ENCODE measurements at places on chromosomes 16 and 17.
A peak's percentile ranks its signal among the peaks of the same experiment; 100 is the strongest.

- DNase-seq: no peak
These were observed 87.9 kb downstream of the ABR start for GRCh38 chr17:1091900-1092299.

- DNase-seq: peak; percentile 94
These were observed 9.7 kb downstream of the KDM6B start for GRCh38 chr17:7843536-7844291.

GRCh38 chr16:85898521-85899442 is at the start of gene IRF8:
IRF8 (plus strand) TSS chr16:85899162; CDS start chr16:85903016, 3,854 bp downstream.
- peak; percentile 17 for DNase-seq

GRCh38 chr17:58382872-58383242 is 30.9 kb upstream of the SUPT4H1 start:
- DNase-seq: no peak

- DNase-seq: no peak
These were observed 50.3 kb downstream of the GINS3 start for GRCh38 chr16:58442547-58442946.

- no peak for DNase-seq
These were observed 111.7 kb downstream of the TANGO6 start for GRCh38 chr16:68954911-68955635.

- no peak for DNase-seq
These were observed 62.4 kb downstream of the STX8 start for GRCh38 chr17:9513266-9513665.

GRCh38 chr17:82323514-82324234 is 6.3 kb upstream of the CD7 start:
- no peak for DNase-seq

GRCh38 chr17:15516150-15516549 is 47.1 kb downstream of the TVP23C start:
- DNase-seq: no peak

DNA sequence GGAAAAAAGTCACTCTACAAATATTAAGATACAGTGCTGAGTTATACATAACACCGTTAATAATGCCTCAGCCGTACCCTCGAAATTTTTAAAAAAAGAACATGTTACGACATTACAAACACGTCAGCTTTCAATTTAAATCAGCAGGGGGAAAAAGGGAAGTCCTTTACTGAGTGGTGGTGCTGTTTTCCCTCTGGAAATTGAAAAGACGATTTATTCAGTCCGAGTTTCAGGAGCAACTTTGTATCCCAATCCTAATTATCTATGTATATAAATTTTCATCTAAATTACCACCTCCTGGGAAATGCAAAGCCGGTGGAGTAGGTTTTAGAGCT is 1.3 kb downstream of the NETO2 start:
- no peak for DNase-seq

GRCh38 chr17:50347117-50347893 is 1.4 kb downstream of the XYLT2 start:
- no peak for DNase-seq

DNA sequence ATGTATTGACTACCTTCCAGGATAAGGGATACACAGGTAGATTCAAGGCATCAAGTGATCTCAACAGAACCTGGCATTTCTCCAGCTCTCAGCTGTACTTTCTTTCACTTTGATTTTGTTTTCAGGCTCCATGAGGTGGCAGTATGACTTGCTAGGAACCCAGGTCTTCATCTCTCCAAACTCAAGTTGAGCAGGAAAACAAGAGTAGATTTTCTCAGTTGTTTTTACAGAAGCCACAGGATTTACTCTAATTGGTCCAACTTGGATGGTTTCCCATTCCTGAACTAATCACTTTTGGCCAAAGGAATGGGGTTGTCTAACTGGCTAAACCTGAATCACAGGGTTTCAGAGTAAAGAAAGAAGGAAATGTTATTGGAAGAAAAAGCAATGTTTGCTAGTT is 146.6 kb downstream of the TRIM37 start:
- peak; percentile 27 for DNase-seq

DNA sequence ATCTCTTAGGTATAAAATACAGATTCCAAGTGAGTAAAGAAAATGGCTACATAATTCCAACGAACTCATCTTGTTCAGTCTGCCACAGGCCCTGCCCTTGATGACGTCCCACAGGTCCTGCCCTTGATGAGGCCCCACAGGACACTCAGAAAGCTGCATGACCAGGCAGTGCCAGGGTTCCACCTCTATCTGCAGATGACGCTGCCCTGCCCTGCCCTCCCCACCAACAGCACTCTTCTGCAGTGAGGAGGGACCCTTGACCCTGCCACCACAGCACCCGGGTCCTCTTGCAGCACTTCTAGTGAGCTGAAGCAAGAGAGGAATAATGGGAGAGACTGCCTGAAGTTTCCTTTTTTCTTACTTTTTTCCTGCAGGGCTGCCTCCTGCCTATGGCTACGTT is 118.4 kb downstream of the VPS53 start:
- no peak for DNase-seq

- no peak for DNase-seq
These were observed 35.7 kb downstream of the CYTH1 start for GRCh38 chr17:78746263-78746948.

- DNase-seq: peak; percentile 6
These were observed 1.5 kb upstream of the TBCD start for GRCh38 chr17:82750241-82750908.

GRCh38 chr17:44759086-44759915 is 513 bp downstream of the ADAM11 start:
- no peak for DNase-seq

GRCh38 chr17:50199803-50200456 is 1.5 kb downstream of the COL1A1 start:
- DNase-seq: peak; percentile 60

GRCh38 chr16:29809850-29810698 is 1.9 kb upstream of the PRRT2 start:
- DNase-seq: no peak

- DNase-seq: no peak
These were observed 337.9 kb downstream of the GRIN2A start for GRCh38 chr16:9844361-9844760.

DNA sequence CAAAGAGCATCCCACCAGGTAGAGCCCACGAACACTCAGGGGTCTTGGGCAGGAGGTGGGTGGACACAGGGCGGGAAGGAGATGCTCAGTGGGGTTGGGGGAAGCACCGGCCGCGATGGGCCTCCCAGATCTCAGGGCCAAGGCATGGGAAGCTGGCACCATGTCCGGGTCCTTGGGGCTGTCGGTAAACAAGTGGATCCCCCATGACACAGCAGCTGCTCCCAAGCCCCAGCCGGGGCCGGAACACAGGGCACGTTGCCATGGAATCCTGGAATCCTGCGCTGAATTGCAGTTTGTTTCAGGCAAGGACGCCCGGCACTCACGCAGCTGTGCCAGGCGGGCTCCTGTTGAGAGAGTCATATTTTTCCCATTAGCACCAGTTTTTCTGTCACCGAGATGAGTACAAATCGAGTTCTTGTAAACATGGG is 23.0 kb upstream of the CHMP6 start:
- DNase-seq: no peak

DNA sequence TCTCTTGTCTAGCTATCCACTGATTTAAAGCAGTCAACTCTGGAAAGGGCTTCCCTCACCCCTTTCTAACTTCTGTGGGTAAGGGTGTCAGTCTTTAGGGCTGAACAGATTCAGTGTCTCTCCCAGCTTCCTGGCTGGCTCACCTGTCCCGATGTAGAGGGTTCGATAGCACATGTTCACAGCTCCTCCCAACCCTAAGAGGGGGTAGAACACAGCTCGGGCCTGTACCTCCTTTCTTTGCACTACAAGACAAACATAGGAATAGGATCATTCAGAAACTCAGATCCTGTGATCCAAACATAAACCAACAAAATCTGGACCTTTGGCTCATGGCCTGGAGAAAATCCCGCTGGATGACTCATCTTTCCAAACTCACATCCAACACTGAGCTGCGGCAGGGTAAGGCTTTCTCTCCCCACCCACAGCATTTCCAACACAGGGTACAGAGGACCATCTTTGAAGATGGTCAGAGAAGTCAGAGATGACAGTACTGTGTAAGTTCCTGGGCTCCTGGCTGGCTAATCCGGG is 5.8 kb upstream of the DHRS13 start:
- DNase-seq: no peak

GRCh38 chr17:68322630-68323029 is 31.3 kb downstream of the ARSG start:
- no peak for DNase-seq

DNA sequence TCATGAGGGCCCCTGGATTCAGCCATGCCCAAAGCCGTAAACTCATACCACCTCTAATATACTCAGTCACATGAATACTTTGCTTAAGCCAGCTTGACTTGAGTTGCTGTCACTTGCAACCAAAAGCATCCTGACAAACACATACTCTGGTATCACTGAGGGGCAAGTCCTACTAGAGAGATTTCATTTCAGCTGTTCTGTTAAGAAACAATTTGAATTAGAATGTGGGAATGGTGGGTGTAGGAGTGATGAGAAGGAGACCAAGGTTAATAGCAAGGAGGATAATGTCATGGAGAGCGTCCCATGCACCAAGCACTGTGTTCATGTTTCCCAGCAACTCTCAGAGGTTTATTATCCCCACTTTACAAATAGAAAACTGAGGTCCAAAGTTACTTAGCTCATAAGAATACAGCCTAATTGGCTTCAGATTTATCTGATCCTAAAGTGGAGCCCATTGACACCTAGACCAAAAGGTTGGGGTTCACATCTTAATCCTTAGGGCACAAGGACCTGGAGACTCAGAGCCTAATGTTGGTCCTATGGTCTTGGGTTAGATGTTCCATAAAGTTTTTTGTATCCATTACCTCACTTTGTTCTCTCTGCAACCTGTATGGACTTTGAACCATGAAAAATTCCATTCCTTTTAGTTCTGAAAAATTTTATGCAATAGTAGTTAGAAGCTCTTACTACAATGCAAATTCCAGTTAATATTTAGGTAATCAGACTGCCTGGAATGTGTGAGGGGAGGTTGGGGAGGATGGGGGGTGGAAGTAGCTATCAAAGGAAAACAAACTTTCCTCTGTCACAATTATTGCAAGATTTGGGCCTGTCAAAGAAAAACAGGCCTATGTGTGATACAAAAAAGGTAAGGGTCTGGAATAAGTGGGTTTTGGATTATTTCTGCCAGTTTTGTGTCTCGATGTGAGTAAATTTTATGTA is 105.9 kb downstream of the IRX3 start:
- no peak for DNase-seq

DNA sequence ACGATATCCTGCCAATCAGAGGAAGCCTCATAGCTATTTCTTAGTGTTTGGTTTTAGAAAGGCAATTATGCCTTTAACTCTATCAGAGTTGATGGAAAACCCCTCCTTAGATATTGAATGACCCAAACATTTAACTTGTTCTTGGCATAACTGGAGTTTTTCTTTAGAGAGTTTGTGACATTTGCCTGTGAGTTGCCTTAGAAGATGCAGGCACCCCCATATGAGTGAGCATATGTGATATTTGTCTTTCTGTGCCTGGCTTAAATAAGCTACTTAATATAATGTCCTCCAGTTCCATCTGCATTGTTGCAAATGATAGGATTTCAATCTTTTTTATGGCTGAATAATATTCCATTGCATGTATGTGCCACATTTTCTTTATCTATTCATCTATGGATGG is 19.6 kb upstream of the B4GALNT2 start:
- DNase-seq: no peak

- DNase-seq: no peak
These were observed 78.4 kb upstream of the CDC42EP4 start for GRCh38 chr17:73390221-73390620.

DNA sequence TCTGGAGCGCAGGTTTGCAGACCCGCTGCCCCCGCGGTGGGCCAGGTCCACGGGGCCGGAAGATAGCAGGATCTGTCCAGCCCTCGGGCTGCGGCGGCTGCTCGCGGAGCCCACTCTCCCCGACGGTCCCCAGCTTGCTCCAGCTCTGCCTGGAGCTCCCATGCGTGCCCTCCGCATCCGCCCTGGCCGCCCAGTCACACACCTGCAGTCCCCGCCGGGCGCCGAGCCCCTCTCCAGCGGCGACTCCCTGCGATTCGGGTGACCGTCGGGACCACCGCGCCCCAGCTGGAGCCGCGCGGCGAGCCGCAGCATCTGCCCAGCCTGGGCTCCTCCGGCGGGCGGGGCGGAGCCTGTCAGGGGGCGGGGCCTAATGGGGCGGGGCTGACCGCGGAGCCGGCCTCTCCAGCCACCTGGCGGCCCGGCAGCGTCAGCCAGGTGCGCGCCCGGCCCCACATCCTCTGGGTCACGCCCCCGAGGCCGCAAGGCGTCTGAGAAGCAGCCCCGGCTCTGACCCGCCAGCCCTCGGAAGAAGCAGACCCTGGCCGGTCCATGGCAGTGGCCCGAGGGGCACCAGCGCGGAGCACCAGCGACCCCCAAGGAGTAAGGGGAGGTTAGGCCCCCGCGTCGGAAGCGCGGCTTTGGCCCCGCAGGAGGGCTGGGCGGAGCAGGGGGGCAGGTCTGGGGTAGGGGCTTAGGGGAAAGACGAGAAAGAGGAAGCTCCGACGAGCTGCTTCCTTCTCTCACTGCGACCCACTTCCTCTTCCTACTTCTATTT is at the start of gene PIK3R5:
TSS of gene PIK3R5 (minus strand) at position 314 of the 775 bp plus-strand sequence. CDS start 54,213 bp downstream, outside the sequence.
- DNase-seq: peak; percentile 79

- DNase-seq: no peak
These were observed 101.0 kb upstream of the DNAH17 start for GRCh38 chr17:78678222-78678557.

GRCh38 chr16:17571499-17572093 is 100.8 kb upstream of the XYLT1 start:
- DNase-seq: no peak

DNA sequence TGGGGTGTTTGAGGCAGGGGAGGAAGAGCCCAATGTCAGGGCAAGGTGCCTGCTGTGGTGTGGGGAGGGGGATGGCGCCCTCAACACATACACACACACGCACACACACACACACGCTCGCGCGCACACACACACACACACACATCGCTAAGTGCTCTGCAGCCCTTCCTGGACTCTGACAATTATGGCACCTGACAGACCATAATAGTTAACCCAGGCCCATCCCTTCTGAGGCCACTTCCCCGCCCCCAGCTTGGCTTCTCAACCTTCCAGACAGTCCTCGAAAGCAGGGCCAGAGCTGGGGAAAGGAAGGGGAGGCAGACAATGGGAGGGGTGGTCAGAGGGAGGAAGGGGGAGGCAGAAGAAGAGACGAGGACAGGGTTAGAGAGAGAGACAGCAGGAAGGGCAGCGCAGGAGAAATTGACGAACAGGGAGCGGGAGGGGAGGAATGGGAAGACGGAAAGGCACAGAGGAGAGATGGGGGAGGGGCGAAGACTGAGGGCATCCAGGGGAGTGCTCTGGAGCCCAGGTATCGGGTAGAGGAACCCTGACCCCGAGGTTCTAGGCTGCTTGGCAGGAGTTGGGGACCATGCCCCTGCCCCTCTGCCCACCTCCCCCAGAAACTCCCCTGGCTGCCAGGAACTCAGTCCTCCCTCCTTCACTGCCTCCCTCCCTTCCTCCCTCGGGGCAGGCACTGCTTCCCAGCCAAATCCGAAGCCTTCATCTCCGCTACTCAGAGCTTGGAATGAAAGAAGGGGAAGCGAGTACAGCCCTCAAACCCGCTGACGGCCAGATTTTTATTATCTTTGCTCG is 4.0 kb downstream of the SRCIN1 start:
- no peak for DNase-seq

- DNase-seq: no peak
These were observed 20.9 kb downstream of the FAM20A start for GRCh38 chr17:68580236-68580770.

GRCh38 chr16:82524976-82525375 is 101.8 kb upstream of the CDH13 start:
- DNase-seq: no peak

GRCh38 chr17:58564971-58565370 is 50.5 kb upstream of the MTMR4 start:
- DNase-seq: no peak

GRCh38 chr17:45221081-45222013 is at the start of gene FMNL1:
FMNL1 (plus strand) TSS chr17:45221885; CDS start chr17:45222125, 240 bp downstream.
- DNase-seq: peak; percentile 55
